Transverse colon (tissue), 4 donors: ENCODE measurements at places on chromosomes 16 and 17.
A peak's percentile ranks its signal among the peaks of the same experiment; 100 is the strongest.

DNA sequence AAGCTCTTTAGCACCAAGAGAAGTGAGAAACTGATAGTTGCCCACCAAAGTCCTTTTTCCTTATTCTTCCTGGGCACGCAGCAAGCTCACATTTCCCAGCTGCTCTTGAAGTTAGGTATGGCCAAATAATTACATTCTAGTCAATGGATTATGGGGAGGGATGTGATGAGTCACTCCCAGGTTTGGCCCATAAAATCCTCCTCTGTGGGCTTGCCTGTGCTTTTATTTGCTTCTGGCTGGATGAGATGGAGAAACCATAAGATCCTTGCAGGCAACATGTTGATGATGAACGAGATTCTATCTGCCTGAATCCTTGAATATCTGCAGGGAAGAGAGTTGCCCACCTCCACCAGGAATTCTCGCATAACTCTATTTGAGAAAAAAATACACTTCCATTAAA, 568.3 kb upstream of the SALL1 start:
- no peak for DNase-seq

- DNase-seq, result peak; percentile 14
Measured at GRCh38 chr17:58621174-58621573, 70.7 kb downstream of the TEX14 start.

GRCh38 chr17:81315129-81315884, 20.2 kb upstream of the SLC38A10 start:
- no peak for DNase-seq

DNA sequence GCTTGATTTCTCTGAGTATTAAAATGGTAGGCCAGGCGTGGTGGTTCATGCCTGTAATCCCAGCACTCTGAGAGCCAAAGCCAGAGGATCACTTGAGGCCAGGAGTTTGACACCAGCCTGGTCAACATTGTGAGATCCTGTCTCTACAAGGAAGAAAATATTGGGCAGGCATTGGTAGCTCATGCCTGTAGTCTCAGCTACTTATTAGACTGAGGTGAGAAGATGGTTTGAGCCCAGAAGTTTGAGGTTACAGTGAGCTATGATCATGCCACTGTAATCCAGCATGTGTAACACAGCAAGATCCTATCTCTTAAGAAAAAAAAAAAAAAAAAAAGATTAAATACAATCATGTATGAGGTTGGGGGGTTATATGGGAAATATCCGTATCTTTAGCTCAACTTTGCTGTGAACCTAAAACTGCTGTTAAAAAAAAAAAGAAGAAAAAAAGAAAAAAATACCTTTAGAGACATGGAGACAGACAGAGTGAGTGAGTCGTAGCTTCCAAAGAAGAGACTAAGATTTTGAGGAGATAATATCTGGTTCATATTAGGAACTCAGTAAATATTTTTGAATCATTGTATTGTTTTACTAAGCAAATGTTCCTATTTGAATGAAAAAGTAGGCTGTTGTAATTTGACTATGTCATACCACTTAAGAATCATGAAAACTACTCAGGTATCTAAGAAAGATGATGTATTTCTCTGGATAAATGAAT, 325.7 kb upstream of the TBX2 start:
- no peak for DNase-seq

- DNase-seq, result no peak
Measured at GRCh38 chr16:88274847-88275246, 107.9 kb upstream of the ZNF469 start.

- no peak for DNase-seq
Measured at GRCh38 chr16:86961171-86961601, 356.0 kb downstream of the C16orf95 start.

DNA sequence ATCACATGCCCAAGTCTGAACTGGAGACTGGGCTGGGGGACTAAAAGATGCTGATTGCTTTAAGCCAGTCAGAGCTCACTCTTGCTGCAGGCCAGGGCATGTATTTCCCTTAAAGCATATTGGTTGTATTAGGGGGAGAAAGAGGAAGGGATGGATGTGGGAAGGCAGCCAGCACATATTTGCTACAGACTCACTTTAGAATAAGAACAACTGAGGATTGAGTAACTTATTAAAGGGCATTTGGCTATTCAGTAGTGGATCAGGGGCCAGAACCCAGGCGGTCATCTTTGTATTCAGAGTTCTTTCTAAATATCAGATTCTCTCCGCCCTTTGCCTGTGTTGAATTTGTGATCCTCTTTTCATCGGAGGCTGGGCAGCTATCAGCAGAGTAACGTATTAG, 231.7 kb downstream of the HAPSTR1 start:
- no peak for DNase-seq
